CD14-positive monocyte (primary cell): ENCODE measurements at places on chromosomes 1 and 21. TPM values are rescaled to one million over a fixed set of nuclear protein-coding genes. Genes with fewer than 3 reads are reported as not detected.

DNA sequence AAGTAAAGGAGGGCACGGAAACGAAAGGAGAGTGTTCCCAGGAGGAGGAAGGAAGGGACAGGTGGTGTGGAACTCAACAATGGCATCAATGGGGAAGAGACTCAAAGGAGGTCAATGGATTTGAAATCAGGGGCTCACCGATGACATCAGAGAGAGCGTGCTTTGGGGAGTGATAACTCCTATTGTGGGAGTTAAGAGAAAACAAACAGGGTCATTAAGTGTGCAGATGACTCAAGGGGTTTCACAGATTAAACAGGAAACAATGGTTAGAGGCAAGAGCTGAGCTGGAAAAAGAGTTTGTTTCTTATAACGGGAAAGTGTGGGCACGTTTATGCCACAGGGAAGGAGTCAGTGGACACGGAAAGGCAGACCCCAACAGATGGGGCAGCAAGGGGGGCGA lies 629.1 kb downstream of the SMYD3 start:
- no peak overlapping the region for H3K27ac ChIP-seq
- no peak for DNase-seq
- no peaks in the 10 kb centered on the region for H3K36me3 ChIP-seq
- H3K4me1 ChIP-seq = no peaks in the 10 kb centered on the region

- no peak overlapping the region for H3K4me3 ChIP-seq
- H3K4me1 ChIP-seq = no peaks in the 10 kb centered on the region
- H3K27ac ChIP-seq = no peak overlapping the region
- no peaks in the 10 kb centered on the region for H3K36me3 ChIP-seq
- peak; percentile 25 for DNase-seq
Measured at GRCh38 chr1:18100491-18101063, 7.0 kb upstream of the IGSF21 start.

C1orf116 gene
- polyA plus RNA-seq = 0.03 TPM

TFF3 gene
- polyA plus RNA-seq = not detected

GRCh38 chr1:170776777-170777176 lies 112.8 kb downstream of the PRRX1 start:
- H3K27me3 ChIP-seq = no peaks in the 10 kb centered on the region
- DNase-seq = no peak
- H3K4me3 ChIP-seq = no peak overlapping the region
- no peak overlapping the region for H3K27ac ChIP-seq
- no peaks in the 10 kb centered on the region for H3K36me3 ChIP-seq
- no peaks in the 10 kb centered on the region for H3K4me1 ChIP-seq

DNA sequence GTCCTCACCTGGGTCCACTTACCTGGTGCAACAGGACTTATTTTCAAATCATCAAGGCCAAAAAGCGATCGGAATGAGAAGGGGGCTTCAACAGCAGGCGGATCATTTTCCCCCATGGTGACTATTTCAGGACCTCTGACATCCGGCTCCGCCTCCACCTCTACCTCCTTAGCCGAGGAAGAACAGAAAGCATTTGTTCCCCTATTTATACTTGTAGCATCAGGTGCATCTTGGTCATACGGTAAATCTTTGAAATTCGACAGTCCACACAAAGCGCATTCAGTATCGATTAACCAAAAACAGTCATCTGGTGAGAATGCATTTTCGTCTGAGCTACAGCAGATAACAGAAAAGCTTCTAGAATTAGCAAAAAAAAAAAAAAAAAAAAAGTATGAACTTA lies 550 bp downstream of the TMPRSS3 start:
- no peaks in the 10 kb centered on the region for H3K4me1 ChIP-seq
- no peaks in the 10 kb centered on the region for H3K27me3 ChIP-seq
- no peak overlapping the region for H3K27ac ChIP-seq
